ENCODE measurements at places on chromosomes 4 and X.

- DNase-seq: no peak
These were observed 28.4 kb upstream of the WDR1 start for GRCh38 chr4:10144966-10145365.

DNA sequence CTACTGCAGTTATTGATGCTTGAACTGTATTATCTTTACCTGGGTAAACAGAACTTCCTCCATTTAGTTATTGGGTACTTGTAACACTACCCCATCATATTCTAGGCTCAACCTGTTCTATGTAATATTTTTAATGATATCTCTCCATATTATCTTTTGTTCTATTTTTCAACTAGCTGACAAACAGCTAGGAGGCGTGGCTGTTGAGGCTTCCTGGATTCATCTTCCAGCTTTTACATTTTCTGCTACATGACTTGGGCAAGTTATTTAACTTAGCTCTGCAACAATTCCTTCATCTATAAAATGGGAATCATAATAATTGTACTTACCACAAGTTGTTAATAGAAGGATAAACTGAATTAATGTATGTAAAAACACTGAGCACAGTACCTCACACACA, 349.3 kb downstream of the PTTG2 start:
- DNase-seq: no peak

DNA sequence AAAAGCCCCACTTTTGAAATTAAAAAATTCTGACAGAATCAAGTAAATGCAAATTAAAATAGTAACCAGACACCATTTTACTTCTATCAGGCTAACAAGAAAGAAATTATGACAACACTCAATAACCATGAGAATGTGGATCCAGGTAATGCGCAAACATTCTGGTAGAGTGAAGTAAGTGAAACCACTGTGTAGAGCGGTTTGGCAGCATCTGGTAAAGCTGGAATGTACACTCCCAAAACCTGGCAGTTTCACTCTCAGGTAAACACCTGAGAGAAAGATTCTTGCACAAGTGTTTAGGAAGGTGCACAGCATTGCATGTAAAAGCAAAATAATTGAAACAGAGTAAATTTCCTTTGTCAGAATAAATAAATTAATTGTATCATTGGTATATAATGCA, 81.8 kb downstream of the TRIML1 start:
- DNase-seq: no peak

GRCh38 chr4:133151341-133151690, 2.2 kb downstream of the PCDH10 start:
- no peak for DNase-seq

DNA sequence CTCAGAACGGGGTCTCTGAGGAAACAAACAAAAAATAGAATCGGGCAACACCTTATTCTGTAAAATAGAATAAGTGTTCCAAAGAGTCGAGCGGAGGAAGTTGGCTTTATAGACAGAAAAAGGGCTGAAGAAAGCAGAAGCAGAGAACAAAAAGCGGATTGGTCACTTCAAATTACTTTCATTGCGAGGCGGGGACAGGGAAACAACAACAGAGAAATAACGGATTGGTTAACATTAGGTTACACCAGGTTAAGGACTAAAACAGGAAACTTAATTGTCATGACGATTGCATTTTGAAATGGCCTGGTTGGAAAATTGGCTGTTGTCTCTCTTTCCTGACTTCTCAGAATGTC, 433 bp upstream of the COQ2 start:
- DNase-seq: no peak

- no peak for DNase-seq
These were observed 504.6 kb downstream of the PRR32 start for GRCh38 chrX:127324128-127324527.

DNA sequence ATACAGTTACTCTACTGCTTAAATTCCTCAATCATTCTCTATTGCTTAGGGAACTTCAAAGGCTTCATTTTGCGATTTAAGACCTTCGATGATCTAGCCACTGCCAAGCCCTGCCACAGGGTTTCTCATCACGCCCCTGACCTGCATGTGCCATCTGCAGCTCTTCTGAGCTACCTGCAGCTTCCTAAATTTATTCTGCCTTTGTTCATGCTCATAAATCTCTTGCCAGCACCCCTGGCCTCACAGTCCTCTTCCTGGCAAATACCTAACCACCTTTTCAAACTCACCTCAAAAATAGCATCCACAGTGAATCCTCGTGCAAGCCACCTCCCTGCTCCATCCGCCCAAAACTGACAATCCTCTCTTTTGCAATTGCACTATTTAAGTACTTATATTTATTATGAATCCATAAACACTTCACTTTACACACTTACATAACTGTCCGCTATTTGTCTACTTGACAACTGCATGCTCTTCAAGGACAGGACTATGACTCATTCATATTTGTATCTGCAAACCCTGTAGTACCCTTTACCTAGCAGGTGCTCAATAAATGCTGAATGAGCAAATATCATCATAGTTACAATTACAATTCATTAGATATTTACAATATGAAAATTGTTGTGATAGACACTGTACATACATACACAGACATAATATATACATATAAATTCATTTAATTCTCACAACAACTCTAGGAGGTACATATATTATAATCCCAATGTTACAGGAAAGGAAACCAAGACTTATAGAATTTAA, 280.0 kb upstream of the RASGEF1B start:
- DNase-seq: no peak

DNA sequence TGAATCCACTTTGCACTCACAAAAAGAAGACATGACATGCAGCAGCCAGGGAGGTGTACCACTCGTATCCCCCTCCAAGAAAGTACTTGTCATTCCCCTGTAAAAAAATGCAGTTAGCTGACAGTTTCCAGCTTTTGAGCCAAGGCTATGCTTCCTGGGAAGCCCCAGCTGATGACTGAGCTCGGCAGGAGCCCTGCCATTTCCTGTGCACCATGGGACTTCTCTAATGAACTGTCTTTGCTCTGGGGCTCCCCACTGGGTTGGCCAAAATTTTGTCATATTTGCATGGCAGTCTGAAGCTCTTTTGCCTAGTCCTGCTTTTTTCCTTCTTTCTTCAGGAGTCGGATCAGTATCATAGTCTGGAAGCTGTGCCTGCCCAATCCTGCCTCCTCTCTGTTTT, 104.5 kb upstream of the MAOA start:
- DNase-seq: no peak

DNA sequence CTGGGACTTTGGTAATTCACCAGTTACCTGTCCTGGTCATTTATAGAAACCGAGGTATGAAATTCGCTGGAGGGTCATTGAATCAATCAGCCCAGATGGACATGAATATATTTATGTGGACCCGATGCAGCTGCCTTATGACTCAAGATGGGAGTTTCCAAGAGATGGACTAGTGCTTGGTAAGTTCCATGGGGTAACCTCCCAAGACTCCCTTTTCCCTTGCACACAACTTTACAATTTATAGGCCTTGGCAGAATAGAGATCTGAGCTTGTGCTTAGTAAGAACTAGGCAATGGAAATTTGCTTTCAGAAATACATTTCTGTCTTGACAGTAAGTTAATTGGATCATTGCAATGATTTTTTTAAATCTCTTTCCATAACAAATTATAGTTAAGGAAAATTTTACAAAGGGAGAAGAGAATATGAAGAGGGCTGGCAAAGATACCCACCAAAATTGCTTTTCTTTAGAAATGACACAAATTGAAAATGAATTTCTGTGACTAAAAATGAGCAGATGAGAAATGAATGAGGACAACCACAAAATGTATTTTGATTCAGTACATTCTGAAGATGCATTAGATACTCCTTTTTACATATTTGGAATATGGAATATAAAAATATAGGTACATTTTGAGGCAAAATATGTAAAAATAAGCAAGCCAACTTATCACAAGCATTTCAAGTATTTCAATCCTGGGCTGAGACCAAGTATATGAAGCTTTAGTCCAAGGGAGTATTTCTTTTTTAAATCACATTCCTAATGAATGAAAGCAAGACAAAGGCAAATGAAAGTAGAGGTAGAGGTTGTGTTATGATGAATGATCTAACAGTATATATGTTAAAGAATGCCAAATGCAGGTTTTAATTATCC, 45.9 kb downstream of the PDGFRA start:
- DNase-seq: no peak

Data from stimulated activated CD4-positive, alpha-beta T cell treated with anti-CD3 and anti-CD28 coated beads, Interleukin-1b, Interleukin-23, amount 100 ng/mL, for 24 hours (primary cell).